Transverse colon (tissue), 4 donors: ENCODE measurements at places on chromosomes 13 and 19.

DNA sequence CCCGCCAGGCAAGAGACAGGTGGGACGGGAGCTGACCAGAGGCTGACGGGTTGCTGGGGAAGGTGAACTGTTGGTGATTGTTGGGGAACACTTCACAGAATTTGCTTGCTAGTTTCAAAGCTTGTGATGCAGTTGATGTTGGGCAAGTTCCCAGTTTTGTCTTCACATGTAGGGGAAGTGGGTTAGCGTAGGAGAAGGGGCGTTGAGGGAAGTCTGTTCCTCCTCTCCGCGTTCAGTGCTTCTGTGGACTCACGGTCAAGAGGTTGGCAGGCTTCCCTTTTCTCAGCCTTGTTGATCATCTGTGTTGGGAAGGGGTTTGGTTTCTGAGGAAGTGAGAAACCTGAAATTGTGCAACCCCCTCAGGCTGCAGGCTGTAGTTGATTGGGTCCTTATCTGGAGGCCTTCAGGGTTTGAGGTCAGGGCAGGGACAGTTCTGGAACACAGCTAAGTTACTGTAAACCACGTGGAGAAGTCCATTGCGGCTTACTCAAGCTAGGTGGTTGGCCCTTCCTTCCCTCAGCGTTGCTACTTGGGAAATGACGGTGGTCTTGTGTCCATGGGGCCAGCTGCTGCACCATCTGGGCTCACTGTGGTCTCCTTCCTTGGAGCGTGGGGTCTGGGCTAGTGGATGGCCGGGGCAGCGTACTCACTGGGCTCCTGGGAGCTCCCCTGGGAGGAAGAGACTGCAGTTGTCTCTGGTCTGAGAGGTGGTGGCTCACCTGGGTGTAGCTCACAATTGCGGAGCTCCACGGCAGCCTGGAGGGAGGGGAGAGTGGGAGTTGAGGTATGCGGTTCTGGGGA lies 7.5 kb downstream of the RPS9 start:
- H3K27ac ChIP-seq = peak overlapping the region; percentile 85
- peaks cover 62% of the 10 kb centered on the region for H3K4me1 ChIP-seq
- DNase-seq = peak; percentile 72
- no peak overlapping the region for H3K4me3 ChIP-seq
- peaks cover 44% of the 10 kb centered on the region for H3K36me3 ChIP-seq

DNA sequence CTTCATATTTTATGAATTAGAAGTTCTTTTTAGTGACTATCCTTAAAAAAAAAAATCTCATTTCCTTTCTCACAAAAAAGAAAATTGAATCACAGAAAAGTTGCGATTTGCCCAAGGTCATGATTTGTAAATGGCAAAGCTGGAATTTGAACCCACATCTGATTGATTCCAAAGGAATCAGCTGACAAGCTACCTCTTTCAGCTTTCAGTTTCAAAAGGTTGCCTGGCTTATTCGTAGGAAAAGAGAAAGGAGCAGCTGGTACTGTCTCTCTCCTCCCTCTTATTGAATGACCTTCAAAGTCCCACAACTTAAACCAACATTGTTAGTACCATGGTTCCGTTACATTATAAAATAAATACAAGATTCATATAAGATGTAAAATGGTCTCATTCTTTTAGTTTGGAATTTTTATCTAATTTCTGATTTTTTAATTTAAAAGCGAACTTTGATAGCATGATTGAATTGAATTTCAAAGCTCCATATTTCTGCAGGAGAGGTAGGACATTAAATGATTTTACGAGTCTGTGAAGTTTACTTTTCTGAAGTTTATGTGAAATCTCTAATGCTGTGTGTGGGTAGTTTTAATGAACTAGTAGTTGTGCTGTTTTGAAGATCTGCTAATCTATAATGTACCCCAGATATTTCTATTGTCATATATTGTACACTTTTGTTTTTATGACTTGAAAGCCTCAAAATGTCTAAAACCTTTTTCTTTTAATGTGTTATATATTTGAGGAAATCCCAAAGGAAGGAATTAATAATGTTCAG lies 18.5 kb upstream of the KCTD4 start:
- H3K36me3 ChIP-seq = no peaks in the 10 kb centered on the region
- DNase-seq = no peak
- H3K4me1 ChIP-seq = peaks cover 3% of the 10 kb centered on the region
- H3K4me3 ChIP-seq = no peak overlapping the region

- DNase-seq = no peak
- H3K4me3 ChIP-seq = no peak overlapping the region
- peak overlapping the region; percentile 42 for H3K27ac ChIP-seq
- H3K27me3 ChIP-seq = no peaks in the 10 kb centered on the region
- no peaks in the 10 kb centered on the region for H3K36me3 ChIP-seq
- H3K4me1 ChIP-seq = peaks cover 21% of the 10 kb centered on the region
Observed at GRCh38 chr19:6084821-6085220, 25.5 kb downstream of the RFX2 start.

DNA sequence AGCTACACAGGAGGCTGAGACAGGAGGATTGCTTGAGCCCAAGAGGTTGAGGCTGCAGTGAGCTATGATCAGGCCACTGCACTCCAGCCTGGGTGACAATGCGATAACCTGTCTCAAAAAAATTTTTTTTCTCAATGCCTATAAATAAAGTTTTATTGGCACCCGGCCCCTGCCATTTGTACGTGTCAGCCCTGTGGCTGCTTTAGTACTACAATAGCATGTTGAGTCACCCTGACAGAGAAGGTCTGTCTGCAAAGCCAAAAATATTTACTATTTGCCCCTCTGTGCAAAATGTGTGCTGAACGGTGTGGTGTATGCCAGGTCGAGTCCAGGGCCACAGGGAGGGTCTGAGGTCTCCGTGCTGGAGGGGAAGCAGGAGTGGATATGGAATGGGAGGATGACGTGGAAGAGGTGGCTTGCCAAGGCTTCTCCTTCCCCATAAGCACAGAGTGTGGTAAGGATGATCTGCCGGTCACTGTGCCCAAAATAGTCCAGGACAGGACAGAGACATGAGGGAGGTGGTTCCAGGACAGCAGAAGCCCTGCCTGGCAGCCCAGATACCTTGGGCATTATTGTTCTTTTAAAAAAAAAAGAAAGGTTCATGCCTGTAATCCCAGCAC lies 10.0 kb downstream of the NMRK2 start:
- no peak for DNase-seq
- H3K27me3 ChIP-seq = no peaks in the 10 kb centered on the region
- H3K27ac ChIP-seq = no peak overlapping the region
- H3K4me3 ChIP-seq = no peak overlapping the region
- no peaks in the 10 kb centered on the region for H3K36me3 ChIP-seq

- H3K4me3 ChIP-seq = no peak overlapping the region
- no peaks in the 10 kb centered on the region for H3K36me3 ChIP-seq
- no peak for DNase-seq
Observed at GRCh38 chr19:56864443-56865125, 24.1 kb upstream of the PEG3 start.

DNA sequence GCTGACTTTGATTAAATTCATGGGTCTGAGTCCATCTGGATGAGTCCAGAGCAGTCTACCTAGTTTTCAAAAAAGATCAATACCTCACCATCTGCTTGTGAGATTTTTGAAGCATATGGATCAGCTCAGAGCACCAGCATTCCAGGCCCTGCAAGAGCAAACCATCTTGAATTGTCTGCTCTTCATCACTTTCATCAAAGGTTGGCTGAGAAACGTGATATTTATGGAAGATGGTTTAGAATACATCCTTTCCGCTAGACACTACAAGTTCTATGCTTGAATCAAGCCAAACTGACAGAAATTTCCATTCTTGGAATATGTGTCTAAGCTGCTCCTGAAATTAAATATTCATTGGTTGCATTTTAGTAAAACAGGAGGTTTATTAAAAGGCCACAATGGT lies 190.3 kb downstream of the KCNRG start:
- no peak overlapping the region for H3K27ac ChIP-seq
- H3K27me3 ChIP-seq = no peaks in the 10 kb centered on the region
- H3K4me3 ChIP-seq = no peak overlapping the region
- H3K36me3 ChIP-seq = no peaks in the 10 kb centered on the region
- no peaks in the 10 kb centered on the region for H3K4me1 ChIP-seq
